ENCODE measurements at places on chromosomes 13 and 19.

GRCh38 chr13:51148952-51149573 is 38.0 kb upstream of the C13orf42 start:
- DNase-seq: peak; percentile 75

DNA sequence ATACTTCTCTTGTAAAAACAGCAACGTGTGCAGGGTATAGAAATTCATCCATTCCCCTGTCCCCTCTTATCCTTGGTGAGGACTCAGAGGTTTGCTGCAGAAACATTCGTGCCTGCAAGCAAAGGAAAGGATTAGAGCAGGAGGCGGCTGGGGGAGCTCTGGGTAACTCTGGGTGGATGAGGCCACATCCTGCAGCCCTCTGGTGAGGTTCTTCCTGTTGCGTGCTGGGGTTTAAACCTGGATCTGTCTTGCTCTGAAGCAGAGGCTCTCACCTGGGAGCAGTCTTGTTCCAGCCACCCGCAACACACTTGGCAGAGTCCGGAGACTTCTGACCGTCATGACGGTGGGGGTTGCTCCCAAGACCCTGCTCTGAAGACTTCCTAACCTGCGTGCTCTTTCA is 69.2 kb downstream of the ATP11A start:
- DNase-seq: no peak

DNA sequence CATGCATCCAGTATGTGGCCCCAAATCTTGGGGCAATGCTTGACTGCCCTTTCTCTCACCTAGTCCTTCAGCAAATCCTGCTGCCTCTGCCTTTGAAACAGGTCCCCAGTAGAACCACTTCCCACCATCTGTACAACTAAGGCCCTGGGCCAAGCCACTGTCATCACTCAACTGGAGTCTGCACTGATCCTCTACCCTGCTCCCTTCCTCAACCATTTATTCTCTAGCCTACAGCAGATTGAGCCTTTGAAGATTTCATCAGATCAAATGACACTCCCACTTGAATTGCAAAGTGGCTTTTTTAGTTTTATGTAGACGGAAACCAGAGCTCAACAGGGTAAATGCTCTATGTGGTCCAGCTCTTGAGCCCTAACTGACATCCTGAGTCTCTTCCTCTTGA is 43.5 kb downstream of the ATP8A2 start:
- no peak for DNase-seq

DNA sequence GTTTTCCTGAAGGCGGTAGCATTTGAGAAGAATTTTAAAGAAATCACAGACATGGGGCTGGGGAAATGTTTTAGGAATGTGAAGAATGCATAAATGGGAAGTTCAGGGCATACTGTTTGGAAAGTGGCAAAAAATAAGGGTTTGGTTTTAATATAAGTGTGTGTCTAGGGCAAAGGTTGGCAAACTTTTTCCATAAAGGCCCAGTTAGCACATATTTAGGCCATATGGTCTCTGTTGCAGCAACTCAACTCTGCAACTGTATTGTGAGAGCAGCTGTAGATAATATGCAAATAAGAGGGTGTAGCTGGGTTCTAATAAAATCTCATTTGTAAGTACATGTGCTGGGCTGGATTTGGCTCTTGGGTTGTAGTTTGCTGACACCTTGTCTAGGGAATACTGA is 521.9 kb downstream of the DIAPH3 start:
- DNase-seq: no peak

- DNase-seq: no peak
Measured at GRCh38 chr19:10389863-10390262, 9.5 kb upstream of the TYK2 start.

DNA sequence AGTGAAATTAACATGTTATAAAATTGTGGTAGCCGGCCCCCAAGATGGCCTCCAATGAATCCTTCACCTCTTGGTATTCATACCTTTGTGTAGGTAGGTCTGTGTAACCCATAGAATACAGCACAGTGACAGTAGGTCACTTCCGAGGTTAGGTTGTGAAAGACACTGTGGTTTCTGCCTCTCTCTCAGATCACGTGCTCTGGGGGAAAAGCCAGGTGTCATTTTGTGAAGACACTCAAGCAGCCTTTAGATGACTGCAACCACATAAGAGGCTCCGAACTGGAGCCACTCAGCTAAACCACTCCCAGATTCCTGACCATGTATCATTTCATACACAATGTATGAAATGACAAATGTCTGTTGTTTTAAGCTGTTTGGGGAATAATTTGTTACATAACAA is 9.8 kb upstream of the USPL1 start:
- DNase-seq: no peak

GRCh38 chr13:70336866-70337265 is 228.6 kb upstream of the KLHL1 start:
- DNase-seq: no peak

GRCh38 chr19:10096615-10096963 is 5.9 kb downstream of the ANGPTL6 start:
- DNase-seq: no peak

DNA sequence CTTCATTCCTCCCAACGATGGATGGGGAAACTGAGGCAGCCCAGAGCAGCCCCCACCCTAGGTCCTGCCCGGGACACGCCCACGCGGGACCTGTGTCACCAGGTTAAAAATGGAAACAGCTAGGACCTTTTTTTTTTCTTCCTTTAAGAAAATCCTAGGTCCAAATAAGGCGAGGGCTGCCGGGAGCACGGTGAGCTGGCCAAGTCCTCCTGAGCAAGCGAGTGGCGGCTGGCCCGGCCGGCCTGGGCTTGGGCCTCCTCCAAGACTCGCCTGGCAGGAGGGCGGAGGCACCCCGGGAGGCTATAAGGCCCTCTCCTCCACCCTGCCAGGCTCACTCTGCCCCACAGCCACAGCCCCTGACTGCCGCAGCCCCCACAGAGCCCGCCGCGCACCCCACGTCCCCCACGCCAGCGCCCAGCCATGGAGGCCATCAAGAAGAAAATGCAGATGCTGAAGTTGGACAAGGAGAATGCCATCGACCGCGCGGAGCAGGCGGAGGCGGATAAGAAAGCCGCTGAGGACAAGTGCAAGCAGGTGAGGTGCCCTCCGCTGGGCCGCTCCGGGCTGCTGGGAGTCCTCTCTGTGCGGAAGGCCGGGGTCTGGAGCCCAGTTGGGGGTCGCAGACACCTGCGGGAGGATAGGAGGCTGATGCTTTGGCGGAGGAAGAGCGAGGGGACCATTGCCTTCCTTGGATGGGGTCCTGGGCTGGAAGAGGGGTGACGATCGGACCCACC is 8.9 kb upstream of the TPM4 start:
- no peak for DNase-seq

DNA sequence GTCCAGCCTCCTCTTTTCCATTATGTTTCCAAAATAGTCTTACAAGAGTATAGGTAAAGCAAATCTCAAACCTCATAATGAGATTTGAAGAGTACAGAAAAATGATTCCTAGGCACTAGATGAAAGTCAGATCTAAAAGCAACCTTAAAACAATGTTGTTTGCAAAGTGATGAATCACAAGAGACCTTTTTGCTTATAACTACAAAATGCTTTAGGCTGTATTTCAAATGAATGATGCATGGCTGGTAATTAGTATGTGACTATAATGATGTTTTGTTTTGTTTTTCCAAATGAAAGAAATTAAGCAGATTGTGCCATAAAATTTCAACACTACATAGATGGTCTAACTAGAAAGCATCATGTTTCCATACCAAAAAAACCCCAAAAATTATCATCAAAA is 272.7 kb downstream of the DIAPH3 start:
- no peak for DNase-seq

GRCh38 chr13:77810878-77811277 is 107.8 kb downstream of the EDNRB start:
- DNase-seq: no peak

GRCh38 chr19:13844130-13844631 is 32.8 kb upstream of the NANOS3 start:
- DNase-seq: no peak

GRCh38 chr19:37078717-37079032 is 442 bp downstream of the ZNF420 start:
- no peak for DNase-seq

DNA sequence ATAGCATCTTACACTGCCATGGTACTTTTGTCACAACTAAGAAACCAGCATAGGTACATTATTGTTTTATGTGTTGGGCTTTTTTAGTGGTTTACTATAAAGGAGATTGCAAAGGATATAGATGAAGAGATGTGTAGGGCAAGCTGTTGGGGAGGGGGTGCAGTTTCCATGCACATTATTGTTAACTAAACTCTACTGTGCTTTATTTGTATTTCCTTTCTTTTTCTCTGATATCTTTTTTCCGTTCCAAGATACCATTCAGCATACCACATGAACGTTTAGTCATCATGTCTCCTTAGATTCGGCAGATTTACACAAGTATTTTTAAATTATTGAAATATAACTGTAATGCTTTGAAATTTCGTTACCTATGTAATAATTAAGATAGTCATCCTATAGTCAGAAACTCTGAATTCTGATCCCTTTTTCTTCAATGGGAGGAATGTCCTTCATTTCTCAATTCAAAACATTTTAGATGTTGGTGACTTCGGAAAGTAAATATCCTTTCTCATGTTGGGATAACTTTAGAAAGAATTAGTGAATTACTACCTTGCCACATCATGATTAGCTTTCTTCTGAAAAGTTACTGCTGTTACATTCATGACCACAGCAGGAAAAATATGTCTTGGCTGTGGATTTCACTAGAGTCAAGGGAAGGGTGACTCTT is 82.8 kb downstream of the FRY start:
- DNase-seq: no peak

- DNase-seq: no peak
Measured at GRCh38 chr19:35076657-35077056, 35.1 kb downstream of the HPN start.

DNA sequence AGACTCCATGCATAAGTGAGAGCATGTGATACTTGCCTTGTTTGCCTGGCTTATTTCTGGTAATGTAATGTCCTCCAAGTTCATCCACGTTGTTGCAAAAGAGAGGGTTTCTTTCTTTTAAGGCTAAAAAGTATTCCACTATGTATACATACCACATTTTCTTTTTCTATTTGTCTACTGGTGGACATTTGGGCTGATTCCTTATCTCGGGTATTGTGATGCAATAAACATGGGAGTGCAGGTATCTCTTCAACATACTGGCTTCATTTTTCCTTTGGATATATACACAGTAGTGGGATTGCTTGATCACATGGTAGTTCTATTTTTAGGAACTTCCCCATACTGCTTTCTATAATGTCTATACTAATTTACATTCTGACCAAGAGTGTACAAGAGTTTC is 49.6 kb upstream of the EBPL start:
- DNase-seq: no peak

DNA sequence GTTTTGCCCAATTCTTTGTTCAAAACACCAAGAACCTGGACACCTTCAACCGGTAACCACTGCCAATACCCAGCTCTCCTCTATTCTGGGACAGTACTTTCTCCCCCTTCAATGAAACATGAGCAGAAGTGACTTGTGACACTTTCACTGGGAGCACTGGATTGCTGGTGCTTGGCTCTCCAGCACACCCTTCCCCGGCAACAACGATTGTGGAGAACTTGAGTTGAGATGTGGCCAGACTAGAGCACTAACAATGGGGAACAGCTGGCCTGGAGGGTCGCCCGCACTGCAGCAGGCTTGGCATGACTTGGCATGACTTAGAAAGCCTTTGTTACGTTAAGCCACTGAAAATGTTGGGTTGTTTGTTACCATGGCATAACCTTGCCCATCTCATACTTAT is 7.5 kb upstream of the B3GLCT start:
- peak; percentile 91 for DNase-seq

DNA sequence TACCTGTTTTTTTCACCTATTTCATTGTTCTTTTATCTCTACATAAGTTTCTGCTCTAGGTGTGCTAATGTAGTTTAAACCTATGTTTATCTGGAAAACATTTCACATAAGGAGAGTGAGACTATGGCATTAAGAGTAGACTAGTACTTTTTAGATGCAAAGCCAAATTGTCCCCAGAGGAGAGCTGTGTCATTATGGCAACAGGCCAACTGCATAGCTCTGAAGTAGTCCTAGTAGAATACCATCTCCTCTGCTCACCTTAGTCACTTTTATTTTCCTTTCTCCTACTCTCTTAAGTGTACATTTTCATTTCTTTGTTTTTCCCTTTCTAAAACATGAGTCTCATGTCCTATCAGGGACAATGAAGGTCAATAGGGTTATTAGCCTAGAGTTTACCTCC is 123.1 kb downstream of the ITGBL1 start:
- no peak for DNase-seq

GRCh38 chr13:40613192-40613818 is 53.1 kb downstream of the FOXO1 start:
- peak; percentile 41 for DNase-seq

DNA sequence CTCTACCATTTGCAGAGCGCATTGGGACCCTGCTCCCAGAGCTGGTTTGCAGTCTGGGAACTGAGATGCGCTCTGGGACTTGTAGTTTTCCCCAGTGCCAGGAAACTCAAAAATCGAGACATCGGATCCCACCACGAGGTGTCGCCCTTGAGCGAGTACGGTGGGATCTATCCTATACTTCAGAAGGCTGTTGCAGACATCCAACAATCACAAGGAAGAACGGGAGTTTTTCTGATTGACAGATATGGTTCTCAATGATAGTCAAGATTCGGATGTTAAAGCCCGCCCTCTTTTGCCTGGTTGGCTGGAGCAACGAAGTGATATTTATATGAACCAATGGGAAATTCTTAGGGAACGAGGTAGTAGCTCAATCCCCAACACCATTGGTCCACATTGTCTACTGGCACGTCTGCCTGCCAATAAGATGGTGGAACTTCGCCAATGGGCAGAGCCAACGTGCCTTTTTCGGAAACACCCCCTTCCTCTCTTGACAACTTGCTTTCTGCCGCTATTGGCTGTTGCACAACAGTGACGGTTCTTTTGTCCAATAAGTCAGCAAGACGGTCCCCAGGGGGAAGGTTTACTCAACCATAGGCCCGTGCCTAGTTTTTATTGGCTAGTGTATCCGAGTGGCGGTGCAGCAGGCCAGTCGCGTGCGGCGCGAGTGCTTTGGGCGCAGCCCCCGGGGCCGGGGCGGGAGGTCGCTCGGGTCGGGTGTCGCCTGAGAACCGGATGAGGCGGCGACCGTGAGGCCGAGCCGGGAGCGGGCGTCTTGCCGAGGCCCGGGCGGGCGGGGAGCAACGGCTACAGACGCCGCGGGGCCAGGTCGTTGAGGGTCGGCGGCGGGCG is at the start of gene DNM2:
Gene DNM2, plus strand, starts transcription at position 724 of the 849 bp plus-strand sequence. CDS start 164 bp downstream, outside the sequence.
- DNase-seq: peak; percentile 100

GRCh38 chr13:31351376-31351775 is 151.6 kb downstream of the B3GLCT start:
- DNase-seq: no peak

GRCh38 chr13:113096052-113096744 is 9.4 kb upstream of the F7 start:
- DNase-seq: no peak

- no peak for DNase-seq
Measured at GRCh38 chr13:98108341-98108740, 34.6 kb upstream of the FARP1 start.

DNA sequence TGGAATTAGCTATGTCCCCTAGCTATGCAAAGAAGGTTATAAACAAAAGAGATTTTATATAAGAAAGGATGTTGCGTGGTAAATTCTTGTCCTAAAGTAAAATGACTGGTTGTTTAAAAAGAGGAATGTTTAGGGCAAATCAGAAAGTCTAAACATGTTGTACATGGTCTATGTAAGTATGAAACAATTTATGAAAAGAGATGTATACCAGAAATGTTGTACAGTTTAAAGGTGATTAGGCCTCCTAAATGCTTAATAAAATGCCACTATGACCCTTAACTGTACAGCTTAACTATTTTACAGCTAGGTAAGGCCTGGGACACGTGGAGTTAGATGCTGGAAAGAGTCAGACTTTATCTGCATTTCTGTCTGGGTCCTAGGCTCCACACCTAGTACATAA is 775.9 kb upstream of the KLHL1 start:
- no peak for DNase-seq

Data from globus pallidus (tissue), 1 donor.